ENCODE measurements at places on chromosomes 16 and 17.

- DNase-seq: no peak
Observed at GRCh38 chr17:80675438-80676095, 130.9 kb downstream of the RPTOR start.

- no peak for DNase-seq
Observed at GRCh38 chr17:34383216-34383615, 20.2 kb upstream of the CCL1 start.

GRCh38 chr17:69406941-69407340 lies 7.6 kb upstream of the MAP2K6 start:
- peak; percentile 15 for DNase-seq

GRCh38 chr17:9968008-9968407 lies 62.9 kb upstream of the RCVRN start:
- DNase-seq: no peak

- no peak for DNase-seq
Observed at GRCh38 chr16:16021020-16021419, 71.6 kb downstream of the ABCC1 start.

DNA sequence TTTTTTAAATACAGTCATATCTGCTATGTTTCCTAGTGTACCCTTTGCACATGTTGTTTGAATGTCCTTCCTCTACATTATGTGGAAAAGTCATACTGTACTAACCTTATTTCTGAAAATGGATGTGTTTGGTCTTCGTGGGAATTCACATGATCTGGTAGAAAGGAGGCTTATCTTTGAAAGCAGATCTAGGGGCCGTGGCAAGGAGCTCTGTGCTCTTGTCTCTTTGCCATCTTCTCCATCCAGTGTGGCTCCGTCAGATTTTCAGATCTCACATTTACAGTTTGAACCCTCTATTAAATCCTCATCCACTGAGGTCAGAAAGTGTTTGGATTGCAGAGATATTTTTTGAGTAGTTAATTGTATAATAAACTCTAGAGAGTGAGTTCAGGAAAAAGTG lies 32.9 kb downstream of the MAP2K4 start:
- DNase-seq: no peak

- DNase-seq: no peak
Observed at GRCh38 chr17:4134721-4135120, 8.1 kb downstream of the ZZEF1 start.

- no peak for DNase-seq
Observed at GRCh38 chr17:78345172-78345571, 14.7 kb downstream of the SOCS3 start.

- DNase-seq: no peak
Observed at GRCh38 chr17:59047616-59048015, 59.1 kb downstream of the TRIM37 start.

GRCh38 chr17:36017799-36018198 lies at the start of gene CCL23:
CCL23 (minus strand) TSS chr17:36017972; CDS start chr17:36017897, 75 bp downstream.
- no peak for DNase-seq

- no peak for DNase-seq
Observed at GRCh38 chr16:81564421-81564911, 119.9 kb downstream of the CMIP start.

- DNase-seq: no peak
Observed at GRCh38 chr16:85716022-85716679, 27.4 kb upstream of the GINS2 start.

DNA sequence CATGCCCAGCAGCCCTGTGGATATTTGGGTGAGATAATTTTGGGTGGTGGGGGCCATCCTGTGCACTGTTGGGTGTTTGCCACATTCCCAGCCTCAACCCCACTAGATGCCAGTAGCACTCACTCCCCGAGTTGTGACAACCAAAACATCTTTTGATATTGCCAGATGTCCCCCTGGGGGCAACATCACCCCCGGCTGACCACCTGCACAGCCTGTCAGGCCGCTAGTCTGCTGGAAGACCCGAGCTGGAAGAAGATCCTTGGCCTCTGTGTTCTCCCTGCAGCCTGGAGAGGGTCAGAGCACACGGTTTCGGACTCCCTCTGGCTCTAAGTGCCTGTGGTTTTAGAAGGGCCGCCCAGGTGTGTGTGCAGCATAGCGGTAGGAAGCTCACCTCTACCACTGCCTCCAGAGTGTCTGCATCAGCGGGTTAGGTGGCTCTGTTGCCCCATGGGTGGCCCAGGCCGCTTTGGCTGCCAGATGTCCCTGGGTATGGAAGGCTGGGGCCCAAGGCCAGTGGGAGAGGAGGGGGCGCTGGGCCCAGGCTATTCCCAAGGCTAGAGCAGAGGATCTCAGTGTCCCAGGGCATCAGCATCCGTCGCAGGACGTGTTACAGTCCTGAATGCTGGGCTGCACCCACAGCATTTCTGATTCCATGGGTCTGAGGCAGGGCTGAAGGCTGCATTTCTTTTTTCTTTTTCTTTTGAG lies 195.8 kb upstream of the GSE1 start:
- no peak for DNase-seq

- DNase-seq: no peak
Observed at GRCh38 chr17:72406498-72406897, 285.7 kb downstream of the SOX9 start.

DNA sequence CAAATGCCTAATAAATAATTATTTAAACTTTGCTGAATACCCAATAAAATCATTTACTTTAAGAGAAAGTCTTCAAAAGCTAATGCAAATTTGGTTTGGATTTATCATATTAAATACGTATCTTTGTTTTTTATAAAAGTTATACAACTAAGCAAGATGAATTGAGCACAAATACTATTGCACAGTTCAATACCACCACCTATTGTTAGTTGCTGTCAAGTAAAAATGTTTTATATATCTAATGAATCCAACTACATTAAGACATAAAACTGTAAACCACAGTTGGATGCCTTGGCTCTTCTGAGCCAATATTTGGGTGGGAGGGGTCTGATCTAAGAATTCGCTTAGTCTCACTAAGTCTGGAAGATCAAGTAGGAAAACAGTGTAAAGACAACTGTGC lies 7.7 kb downstream of the FBXL20 start:
- peak; percentile 30 for DNase-seq

- no peak for DNase-seq
Observed at GRCh38 chr17:72846399-72846798, 246.1 kb downstream of the SLC39A11 start.

- no peak for DNase-seq
Observed at GRCh38 chr17:35390156-35390555, 16.7 kb upstream of the SLFN11 start.

DNA sequence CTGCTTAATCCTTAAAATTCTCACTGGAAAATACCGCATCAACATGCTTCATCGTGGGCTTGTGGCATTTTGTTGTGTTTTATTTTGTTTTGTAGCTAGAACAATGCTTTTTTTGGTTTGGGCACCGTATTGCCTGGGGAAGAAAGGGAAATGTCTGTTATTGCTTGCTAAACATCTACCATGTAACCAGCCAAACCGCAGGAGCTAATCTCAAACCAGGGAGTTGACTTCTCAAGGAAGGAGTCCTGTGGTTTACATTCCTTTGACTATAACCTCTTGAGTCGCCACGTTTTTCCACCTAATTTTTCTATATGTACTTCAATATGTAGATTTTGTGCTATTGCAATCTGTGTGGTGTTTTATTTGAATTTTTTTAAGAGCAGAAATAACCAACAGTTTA lies 593.5 kb upstream of the SOX9 start:
- DNase-seq: no peak

GRCh38 chr16:73216932-73217331 lies 169.0 kb upstream of the ZFHX3 start:
- DNase-seq: peak; percentile 54

Measured in fibroblast of mammary gland (primary cell).